ENCODE measurements at places on chromosomes 13 and 19.

GRCh38 chr13:46552303-46552682 is 677 bp upstream of the LRCH1 start:
- no peak for DNase-seq

- DNase-seq = no peak
Observed at GRCh38 chr13:107254392-107254791, 686.5 kb upstream of the ARGLU1 start.

DNA sequence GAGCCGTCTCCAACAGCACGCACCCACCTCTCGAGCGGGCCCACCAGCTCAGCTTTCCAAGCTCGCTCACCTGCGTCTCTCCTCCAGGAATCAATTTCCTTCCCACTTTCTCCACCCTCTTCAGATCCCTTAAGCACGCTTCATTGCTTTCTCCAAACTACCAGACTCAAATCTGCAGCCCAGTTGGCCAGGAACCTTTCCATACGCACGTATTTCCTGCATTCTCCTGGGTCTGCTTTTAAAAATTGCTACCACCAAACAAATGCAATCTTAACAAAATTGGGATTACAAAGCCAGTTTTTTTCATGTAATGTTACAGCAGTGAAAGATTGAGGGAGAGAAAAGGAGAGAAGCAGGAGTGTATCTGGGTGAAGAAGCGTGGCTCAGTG is 1.5 kb downstream of the ENOX1 start:
- no peak for DNase-seq

GRCh38 chr19:17376935-17377600 is at the start of gene PLVAP:
Gene PLVAP, minus strand, starts transcription at chr19:17377342. Its CDS starts 54 bp downstream, at chr19:17377288.
- DNase-seq = no peak

GRCh38 chr13:113668491-113668971 is 1.5 kb downstream of the GRK1 start:
- DNase-seq = no peak

DNA sequence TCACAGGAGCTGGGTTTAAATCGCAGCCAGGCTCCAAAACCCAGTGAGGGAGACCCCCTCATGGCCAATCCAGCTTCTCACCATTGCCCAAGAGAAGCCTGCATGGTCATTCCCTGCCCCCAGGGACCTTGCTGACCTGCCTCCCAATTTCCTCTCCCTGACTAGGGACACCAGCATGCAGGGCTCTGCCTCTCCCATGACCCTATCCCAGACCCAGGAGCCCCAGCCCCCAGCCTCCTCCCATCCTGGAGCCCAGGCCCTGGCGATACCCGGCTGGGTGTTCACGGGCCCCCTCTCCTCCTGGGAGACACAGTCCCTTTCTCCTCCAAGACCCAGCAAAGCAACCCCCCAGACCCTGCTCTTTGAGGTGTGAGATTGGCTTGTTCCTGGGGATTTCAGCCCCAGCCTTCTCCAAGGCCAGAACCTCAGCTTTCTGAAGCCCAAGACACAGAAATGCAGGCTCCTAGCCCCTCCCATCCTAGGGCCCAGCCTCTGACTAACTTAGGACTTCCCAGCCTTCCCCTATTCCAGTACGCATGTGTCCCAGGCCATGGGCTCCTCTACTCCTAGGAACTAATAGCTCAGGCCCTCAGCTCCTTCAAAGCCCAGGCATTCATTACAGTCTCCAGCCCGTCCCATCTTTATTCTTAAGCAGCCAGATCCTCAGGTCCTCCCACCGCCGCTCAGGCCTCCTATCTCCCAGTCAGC is 1.1 kb downstream of the GYS1 start:
- DNase-seq = no peak

DNA sequence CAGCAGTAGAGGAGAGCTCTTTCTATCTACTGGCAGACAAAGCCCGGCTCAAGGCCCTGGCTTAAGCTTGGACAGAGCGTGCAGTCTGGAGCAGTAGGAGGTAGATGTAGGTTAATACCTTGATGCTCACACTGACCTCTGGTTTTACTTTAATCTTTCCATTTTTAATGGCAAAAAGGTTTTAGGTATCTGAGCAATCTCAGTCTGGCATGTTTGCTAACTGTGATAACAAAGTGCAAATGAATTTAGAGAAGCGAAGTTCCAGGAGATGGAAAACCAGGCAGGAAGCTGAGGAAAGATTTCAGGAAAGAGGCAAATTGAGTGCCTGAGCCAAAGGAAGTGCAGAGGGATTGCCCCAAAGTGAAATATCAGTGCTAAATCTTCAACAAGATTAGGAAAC is 356.6 kb downstream of the FOXO1 start:
- no peak for DNase-seq

- no peak for DNase-seq
Observed at GRCh38 chr13:73054712-73055111, 4.1 kb upstream of the KLF5 start.

DNA sequence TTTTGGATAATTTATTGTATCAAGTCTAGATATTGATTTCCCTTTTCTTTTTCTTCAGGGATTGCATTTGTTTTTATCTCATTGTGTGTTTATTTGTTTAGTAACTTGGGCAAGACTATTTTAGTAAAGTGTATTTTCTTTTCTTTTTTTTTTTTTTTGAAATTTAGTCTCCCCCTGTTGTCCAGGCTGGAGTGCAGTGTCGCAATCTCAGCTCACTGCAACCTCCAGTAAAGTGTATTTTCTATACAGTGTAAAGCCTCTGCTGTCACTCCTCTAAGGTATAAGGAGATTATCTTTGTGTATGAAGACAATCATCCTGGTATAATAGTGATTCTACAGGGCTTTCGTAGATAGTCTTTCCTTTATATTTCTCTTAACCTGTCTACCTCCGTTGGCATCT is 2546.0 kb downstream of the PCDH9 start:
- DNase-seq = no peak

GRCh38 chr13:73018336-73018735 is 40.5 kb upstream of the KLF5 start:
- no peak for DNase-seq

DNA sequence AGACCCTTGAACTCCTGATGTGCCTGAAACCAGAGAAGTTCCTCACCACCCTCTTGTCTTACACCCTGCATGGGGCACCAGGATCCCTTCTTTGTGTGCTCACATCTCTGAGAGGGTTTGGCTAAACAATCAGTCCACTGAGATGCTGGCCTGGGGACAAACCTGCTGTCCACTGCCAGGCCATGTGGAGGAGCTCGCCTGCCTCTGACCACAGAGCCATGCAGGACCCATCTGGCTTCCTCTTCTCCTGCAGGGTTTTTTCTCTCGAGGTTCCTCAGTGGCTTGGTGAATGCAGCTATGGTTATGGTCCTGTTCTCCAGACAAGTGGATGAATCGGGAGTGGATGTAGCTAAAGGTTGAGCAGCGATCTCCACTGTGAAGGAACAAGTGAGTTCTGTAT is 49.1 kb upstream of the MEDAG start:
- DNase-seq = no peak

GRCh38 chr13:95234242-95234641 is 67.0 kb downstream of the ABCC4 start:
- DNase-seq = no peak

- DNase-seq = no peak
Observed at GRCh38 chr19:22605275-22606211, 28.6 kb upstream of the ZNF492 start.

- DNase-seq = no peak
Observed at GRCh38 chr19:6712231-6712630, 8.2 kb downstream of the C3 start.

- DNase-seq = no peak
Observed at GRCh38 chr19:2454962-2455850, 1.6 kb downstream of the LMNB2 start.

GRCh38 chr19:8308891-8309291 is 733 bp upstream of the CD320 start:
- DNase-seq = no peak

GRCh38 chr19:1108291-1109031 is 4.7 kb downstream of the GPX4 start:
- no peak for DNase-seq

- no peak for DNase-seq
Observed at GRCh38 chr19:51337861-51338562, 3.9 kb downstream of the VSIG10L start.

GRCh38 chr13:27810461-27810860 is 18.2 kb downstream of the GSX1 start:
- DNase-seq = no peak
